ENCODE measurements at places on chromosomes 16 and 17.

DNA sequence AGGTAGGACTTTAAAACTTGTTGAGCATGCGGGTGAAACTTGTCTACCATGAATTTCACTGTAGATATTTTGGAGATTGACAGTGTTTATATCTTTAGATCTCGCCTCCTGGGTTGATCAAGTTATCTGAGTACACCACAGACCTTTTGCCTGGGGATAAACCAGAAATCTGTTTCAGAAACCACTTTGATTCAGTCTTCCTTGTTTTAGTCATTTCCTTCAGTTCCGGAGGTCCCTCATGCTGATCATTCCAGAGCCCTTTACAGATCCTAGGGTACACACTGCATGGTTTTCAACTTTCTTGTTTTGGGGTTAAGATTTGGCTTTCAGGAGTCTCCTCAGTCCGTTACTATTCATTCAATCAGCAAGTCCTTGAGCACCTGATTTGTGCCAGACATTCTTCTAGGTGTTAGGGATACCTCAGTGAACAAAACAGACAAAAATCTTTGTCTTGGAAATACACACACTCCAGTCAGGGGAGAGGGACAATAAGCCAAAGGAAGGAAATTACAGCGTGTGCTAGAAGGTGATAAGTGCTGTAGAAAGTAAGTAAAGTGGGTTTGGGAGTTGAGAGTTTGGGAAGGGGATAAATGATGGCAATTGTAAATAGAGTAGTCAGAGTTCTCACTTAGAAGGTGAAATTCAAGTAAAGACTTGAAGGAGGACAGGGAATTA, 12.2 kb downstream of the NOD2 start:
- DNase-seq = no peak

GRCh38 chr17:65485388-65486299, 75.8 kb downstream of the AXIN2 start:
- no peak for DNase-seq

DNA sequence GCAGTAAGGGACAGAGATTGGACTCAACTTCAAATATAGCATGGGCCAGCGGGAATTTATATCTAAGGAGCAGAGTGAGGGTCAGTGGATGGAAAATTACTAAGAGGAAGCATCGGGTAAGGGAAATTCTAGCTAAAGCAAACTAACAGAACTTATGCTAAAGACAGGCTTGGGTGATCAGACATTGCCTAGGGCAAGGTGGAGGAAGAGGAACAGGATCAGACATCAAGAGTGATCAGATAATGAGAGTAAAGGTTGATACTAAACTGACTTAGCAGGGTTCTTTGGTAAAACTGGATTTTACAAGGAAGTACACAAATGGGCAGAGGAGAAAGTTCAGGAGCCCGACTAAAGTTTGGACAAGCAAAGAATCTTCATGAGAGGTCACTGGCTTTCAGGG, 86.3 kb upstream of the TOM1L1 start:
- no peak for DNase-seq

- no peak for DNase-seq
Measured at GRCh38 chr17:82117139-82118090, 19.4 kb upstream of the FASN start.

- DNase-seq = no peak
Measured at GRCh38 chr16:27243725-27244362, 24.7 kb downstream of the NSMCE1 start.
